ENCODE measurements at places on chromosomes 12 and 14.
A peak's percentile ranks its signal among the peaks of the same experiment; 100 is the strongest.

DNA sequence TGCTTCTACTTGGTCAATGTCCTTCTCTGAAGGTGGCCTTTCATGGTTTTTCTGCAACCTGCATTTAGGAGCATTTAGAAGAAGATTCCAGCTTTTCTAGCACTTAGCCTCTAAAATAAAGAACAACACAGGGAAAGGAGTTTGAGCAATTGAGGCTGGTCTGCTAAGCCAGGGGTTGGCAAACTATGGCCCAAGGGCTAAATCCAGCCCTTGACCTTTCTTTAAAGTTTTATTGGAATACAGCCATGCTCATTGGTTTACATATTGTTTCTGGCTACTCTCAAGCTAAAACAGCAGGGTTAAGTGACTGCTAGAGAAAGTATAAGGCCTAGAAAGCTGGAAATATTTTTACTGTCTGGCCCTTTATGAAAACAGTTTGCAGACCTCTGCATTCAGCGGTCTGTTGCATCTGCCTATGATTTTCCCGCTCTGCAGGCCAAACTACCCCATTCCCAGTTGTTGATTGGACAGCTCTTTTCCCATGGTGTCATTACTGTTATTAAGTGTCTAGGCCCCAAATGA lies 39.3 kb downstream of the SPRING1 start:
- DNase-seq = no peak

DNA sequence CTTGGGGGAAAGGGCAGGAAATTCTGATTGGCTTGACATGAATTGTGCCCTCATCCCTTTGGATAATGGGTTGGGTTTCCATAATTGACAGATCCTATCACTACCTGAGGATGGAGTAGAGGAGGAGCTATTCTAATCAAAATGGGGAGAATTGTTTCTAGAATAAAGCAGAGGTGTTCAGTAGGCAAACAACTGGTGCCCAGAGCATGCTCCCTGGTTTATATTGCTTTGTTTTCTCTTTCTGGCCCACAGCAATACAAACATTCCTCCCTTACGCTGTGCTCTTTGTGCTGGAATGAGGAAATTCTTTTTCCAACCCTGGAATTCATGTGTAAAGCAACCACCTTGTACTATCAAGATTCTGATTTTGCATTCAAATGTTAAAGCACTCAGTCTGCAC lies 147.4 kb downstream of the RASSF9 start:
- no peak for DNase-seq

- DNase-seq = no peak
Observed at GRCh38 chr14:92633274-92633616, 115.2 kb downstream of the LGMN start.

DNA sequence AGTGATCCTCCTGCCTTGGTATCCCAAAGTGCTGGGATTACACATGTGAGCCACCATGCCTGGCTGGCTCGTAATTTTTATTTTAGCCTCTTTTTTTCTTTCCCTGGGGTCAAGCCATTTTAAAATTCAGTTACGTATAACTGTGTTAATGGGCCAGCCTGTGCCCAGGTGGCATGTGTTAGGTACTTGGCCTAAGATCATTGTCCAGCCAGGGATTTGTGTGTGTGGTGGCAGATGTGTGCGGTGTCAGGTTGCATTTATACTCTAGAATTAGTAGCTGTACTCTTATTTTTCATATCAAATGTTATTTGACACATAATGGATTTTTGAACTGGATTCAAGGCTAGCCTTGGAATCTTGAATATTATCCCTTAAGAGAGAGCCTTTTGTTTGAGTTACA lies 69.3 kb downstream of the FBXO34 start:
- no peak for DNase-seq

DNA sequence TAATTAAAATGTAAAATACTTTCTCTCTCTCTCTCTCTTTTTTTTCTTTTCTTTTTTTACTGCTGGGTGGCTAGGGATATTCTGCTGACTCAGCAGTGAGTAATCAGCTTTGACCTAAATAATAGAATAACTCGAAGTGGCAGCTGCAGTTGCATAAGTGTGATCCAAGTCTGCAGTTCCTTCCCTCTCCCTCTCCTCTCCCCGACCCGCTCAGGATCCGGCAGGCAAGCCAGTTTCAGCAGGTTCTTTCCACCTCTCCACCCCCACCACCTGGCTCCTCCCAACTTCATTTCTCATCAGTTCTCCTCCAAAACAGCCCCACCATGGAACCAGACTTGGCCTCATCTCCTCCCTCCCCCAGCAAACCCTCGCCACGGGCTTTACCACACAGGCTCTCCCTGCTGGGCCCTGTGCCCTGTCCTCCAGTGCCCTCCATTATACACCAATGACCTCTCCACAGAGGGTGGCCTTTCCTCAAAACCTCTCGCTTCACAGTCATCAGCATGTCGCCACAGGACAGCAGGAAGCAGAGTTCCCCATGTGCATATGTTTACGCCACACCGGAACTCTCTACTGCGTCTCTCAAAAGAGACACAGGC lies 22.4 kb downstream of the SLC7A8 start:
- no peak for DNase-seq

DNA sequence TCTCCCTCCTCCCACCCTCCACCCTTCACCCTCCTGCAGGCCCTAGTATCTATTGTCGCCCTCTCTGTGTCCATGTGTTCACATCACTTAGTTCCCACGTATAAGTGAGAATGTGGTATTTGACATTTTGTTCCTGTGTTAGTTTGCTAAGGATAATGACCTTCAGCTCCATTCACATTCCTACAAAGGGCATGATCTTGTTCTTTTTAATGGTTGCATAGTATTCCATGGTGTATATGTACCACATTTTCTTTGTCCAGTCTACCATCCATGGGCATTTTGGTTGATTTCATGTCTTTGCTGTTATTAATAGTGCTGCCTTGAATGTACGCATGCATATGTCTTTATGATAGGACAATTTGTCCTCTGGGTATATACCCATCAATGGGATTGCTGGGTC lies 29.6 kb downstream of the C12orf71 start:
- DNase-seq = no peak

DNA sequence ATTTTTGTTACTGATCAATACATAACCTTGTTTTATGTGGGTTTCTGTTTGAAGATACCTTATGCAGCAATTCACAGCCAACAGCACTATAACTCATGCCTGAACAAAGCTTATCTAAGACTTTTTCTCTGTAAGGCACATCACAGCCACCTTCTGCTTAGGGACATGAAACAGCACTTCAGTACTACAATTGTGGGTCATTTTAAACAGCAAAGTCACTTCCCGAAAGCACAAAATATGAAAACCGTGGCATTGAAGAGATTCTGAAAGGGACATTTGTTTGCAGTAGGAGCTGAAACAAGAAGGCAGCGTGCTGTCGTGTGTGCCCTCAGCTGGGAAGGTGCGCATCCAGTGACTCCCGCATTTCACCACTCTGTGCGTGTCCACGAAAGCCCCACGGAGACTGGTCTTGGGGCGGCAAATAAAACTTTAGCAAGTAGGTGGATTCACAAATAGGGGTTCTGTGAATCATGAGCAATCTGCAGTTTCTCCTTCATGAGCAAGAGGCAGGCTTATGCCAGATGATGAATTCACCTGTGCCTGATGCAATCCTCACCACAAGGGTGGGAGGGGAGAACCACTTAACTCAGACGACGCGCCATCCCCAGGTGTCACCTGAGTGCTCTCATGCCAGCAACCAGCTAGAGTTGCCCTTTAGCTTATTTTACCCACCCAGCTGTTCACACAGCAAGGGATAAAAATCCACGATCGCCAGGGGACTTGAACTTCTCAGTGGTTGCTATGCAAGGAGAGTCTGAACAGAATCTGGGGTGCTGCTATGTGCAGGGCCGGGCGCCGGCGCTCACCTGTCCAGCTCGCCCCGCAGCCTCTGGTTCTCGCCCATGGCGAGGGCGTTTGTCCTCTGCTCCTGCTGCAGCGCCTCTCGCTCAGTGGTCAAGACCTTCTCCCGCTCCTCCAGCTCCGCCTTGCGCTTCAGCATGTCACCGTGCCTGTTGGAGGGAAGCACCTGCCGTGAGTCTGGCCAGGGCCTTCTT lies 54.9 kb upstream of the GPR68 start:
- DNase-seq = no peak

- DNase-seq = no peak
Observed at GRCh38 chr14:95424529-95424928, 91.9 kb downstream of the SYNE3 start.

- no peak for DNase-seq
Observed at GRCh38 chr14:32469388-32470160, 140.5 kb downstream of the AKAP6 start.

GRCh38 chr14:50955373-50956043 lies 11.2 kb upstream of the PYGL start:
- DNase-seq = no peak

- DNase-seq = no peak
Observed at GRCh38 chr12:750366-751191, 1.8 kb upstream of the WNK1 start.

- no peak for DNase-seq
Observed at GRCh38 chr12:89161557-89161956, 190.7 kb downstream of the DUSP6 start.

DNA sequence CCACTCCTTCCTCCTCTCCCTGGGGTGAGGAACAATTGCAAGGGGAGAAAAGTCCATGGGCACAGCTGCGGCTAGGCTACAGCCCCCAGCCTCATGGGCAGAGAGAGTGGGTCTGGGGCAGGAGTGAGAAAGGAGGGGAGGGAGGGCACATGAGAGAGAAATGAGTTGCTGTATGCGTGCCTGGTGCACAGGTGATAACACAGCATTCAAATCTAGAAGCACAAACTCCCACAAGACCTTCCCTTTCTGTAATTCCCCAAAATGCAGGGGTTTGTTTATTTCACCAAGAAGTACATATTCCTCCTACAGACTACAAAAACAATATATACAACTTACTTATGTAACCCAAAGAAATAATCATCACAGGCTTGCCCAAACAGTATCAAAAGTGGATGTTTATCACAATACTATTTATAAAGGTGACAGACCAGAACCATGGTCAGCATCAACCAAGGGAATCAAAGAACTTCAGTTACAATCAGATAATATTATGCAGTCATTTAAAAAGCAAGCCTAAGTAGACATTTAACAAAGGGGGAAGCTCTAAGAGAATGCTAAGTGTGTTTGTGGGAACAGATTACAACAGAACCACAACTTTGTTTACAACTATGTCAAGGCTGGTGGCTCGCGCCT lies 54.2 kb downstream of the ITPK1 start:
- DNase-seq = no peak

- no peak for DNase-seq
Observed at GRCh38 chr12:32305163-32305562, 94.2 kb upstream of the FGD4 start.

- peak; percentile 43 for DNase-seq
Observed at GRCh38 chr14:29927376-29928116, at the start of gene PRKD1. Gene PRKD1, minus strand, starts transcription at chr14:29927847.

DNA sequence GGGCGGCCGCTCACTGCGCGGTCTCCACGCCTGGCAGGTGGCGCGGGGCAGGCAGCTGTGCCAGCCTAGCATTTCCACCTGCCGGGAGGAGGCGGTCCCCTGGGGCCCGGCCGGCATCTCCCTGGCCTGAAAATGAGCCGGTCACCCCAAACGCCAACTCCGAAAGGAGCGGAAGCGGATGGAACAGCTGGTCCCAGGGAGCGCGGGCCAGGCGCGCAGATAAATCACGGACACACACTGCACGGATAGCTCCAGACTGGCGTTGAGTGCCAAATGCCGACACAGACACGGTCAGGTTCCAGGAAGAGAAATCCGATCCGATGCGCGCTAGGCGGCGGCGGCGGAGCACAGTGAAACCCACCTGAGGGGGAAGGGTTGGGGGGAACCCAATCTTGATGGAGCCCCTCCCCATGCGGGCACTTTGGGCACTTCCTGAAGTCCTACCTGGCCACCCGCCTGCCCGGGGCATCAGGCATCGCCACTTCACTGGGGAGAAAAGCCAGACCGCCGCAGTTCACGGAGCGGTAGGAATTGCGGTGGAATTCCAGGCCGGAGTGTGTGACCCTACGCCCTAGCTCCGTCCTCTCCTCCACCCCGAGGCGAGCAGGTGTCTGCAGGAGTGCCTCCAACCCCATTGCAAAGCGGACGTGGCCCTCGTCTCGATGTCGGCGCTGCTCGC lies 624 bp upstream of the PLEKHD1 start:
- DNase-seq = no peak
